CD4-positive, alpha-beta memory T cell (primary cell): ENCODE measurements at places on chromosomes 2 and 18. TPM values are rescaled to one million over a fixed set of nuclear protein-coding genes. Genes with fewer than 3 reads are reported as not detected.

Gene TUBA3D
- total RNA-seq, result not detected

Gene OXER1
- not detected for total RNA-seq

Gene OR6B2
- not detected for total RNA-seq

Gene GALNT3
- 3.0 TPM for total RNA-seq

DNA sequence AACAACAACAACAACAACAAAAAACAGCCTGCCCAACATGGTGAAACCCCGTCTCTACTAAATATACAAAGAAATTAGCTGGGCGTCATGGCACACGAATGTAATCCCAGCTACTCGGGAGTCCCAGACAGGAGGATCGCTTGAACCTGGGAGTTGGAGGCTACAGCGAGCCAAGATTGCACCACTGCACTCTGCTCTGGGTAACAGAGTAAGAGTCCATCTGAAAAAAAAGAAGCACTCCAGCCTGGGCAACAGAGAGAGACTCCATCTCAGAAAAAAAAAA, 344.1 kb upstream of the PLGLB2 start:
- DNase-seq, result no peak

- DNase-seq, result no peak
These were observed 219.6 kb upstream of the RAB12 start for GRCh38 chr18:8389391-8390340.

- DNase-seq, result no peak
These were observed 252.1 kb downstream of the TMX3 start for GRCh38 chr18:68462766-68463165.

DNA sequence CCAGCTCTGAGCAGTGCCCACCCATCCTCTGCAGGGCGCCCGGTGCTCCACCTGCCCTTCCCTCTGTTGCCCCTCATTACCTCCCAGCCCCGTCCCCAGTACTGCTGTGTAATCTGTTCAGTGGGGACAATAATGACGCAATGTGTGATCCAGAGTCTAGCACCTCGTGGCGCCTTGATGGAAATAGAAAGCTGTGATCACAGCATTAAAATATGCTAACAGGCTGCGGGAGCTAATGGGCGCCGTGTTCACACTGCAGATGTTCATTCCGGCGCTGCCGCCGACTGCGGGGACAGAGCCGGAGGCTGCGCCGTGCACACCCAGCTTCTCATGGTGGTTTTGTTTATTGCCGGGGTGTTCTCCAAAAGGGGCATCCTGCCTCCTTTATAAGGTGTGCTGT, 235.2 kb downstream of the LDLRAD4 start:
- DNase-seq, result no peak

DNA sequence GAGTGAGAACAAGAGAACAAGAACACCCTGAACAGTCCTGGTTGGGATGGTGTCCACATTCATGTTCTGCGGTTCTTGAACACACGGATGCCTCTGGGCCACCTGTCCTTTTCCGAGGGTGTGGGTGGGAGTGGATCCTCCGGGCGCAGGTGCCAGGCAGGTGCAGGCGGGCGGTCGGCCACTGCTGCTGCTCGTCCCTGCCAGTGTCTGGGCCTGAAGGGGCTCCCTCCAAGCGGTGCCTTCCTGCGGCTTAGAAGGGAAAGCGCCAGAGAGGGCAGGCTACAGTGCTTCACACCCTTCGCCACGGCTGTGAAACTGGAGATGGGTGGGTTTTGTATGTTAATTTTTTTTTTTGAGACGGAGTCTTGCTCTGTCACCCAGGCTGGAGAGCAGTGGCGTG, 8.0 kb upstream of the D2HGDH start:
- no peak for DNase-seq

GRCh38 chr2:126657148-126657635, 1.2 kb downstream of the GYPC start:
- peak; percentile 68 for DNase-seq
